CD14-positive monocyte (primary cell): ENCODE measurements at places on chromosomes 7 and 10.

DNA sequence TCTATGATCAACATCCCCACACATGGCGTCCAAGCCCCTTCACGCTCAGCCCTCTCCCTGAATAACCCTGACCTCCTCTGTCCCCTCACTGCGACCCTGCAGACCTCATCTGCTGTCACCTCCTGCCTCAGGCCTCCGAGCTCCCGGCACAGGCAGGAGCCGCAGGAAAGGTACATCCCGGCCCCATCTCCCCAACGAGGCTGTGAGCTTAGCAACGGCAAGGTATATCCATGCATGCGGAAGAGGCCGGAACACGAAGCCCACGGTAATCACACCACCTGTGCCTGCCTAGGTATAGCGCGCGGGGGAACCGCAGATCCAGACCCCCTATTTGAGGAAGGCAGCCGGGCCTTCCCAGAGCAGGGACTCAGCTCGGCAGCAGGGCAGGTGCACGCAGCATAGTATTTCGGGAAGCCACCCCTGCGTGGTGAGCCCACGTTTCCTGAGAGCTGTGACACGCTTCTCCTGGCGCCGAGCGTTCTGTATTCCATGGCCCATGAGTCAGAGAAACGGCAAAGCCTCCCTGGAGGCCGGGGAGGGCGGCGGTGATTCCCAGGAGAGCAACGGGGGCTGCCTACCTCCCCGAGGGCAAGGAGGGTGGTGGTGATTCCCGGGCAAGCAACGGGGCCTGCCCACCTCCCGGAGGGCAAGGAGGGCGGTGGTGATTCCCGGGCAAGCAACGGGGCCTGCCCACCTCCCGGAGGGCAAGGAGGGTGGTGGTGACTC, 50.1 kb upstream of the DNAAF5 start:
- DNase-seq, result no peak

DNA sequence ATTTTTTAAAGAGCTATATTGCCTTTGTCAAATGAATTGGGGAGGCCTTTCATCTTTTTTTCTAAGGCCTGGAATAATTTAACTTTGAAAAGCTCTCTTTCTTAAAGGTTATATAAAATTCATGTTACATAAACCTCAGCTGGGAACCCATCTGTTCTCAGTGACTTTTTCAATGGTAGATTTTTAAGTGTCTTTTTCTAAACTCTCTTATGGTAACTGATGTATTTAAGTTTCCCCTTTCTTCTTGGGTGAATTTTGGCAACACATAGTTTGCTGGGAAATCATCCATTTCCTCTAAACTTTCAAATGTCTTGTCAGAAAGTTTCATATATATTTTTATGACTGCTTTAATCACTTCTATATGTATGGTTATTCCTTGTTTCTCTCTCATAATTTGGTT, 362.2 kb upstream of the KLF6 start:
- no peak for DNase-seq

GRCh38 chr10:91208642-91209041, 11.8 kb upstream of the PCGF5 start:
- no peak for DNase-seq

DNA sequence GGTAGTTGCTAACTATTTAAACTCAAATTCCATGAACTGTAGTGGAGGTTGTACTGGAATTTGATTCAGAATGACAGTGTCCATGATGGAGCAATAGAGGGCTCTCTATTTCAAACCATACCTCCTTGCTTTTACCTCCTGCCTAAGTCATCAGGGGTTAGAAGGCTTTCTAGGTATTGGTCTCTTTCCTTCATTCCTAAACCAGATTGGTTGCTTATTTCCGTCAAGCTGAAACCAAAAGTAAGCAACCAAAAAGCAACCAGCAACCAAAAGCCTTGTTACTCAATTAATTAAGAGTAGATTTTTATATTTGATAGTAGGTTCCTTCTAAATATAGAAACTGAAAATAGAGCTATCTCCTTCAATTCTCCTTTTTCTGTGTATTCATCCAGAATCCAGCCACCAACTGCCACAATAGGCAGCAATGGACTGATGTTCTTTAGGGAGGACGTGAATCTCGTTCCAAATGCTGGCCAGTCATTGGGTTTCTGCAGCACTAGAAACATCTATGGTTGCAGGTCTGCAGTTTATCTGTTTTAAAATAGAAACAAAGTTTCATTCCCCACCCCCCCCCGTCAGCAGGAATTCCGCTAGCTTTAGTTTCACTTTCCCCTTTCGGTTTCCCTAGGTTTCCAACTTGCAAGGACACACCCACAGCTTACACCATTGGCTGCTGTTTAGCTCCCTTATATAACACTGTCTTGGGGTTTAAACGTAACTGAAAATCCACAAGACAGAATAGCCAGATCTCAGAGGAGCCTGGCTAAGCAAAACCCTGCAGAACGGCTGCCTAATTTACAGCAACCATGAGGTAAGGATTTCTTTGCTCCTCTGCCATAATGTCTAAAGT, at the start of gene IFIT1:
Gene IFIT1 (plus strand): TSS at position 717 of the 850 bp plus-strand sequence. CDS start 90 bp downstream, at position 807.
- DNase-seq, result peak; percentile 56

DNA sequence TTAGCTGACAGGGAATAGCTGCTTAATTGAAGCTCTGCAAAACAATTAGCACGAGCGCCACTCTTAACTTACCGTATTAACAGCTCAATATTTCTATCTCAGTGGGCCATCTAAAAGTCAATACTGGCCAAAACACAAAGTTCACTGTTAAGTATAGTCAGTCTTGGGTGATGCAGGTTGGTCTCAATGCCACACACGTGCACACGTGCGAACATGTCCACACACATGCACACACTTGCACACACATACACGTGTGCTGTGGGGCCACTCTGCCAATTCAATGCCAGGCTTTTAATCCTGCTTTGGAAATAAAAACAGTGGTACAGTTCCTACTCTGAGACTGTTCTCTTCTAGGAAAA, 105.1 kb downstream of the GRB10 start:
- DNase-seq, result no peak

- no peak for DNase-seq
These were observed 1231.6 kb upstream of the CELF2 start for GRCh38 chr10:9786101-9786500.

DNA sequence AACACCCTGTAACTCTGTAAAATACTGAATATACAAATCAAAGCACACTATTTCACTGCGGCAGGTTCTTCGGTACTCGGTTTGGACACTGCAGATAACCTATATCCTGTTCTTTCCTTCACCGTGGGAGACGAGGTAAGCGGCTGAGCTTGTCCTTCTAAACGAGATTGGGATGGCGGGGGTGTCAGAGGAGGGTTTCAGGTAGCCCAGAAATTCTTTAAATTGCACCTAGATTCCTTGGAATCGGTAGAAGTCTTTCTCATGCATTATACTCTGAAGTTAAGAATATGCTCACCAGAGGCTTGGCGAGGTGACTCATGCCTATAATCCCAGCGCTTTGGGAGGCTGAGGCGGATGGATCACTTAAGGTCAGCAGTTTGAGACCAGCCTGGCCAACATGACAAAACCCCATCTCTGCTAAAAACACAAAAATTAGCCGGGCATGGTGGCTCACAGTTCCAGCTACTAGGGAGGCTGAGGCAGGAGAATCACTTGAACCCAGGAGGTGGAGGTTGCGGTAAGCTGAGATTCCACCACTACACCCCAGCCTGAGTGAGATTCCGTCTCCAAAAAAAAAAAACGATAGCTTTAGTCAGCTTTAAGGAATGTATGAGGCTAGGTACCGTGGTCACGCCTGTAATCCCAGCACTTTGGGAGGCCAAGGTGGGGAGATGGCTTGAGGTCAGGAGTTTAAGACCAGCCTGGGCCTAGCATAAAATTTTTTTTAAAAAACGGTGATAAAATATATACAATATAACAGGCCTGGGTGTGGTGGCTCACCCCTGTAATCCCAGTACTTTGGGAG, 10.1 kb upstream of the LAT2 start:
- no peak for DNase-seq

- DNase-seq, result no peak
These were observed 40.3 kb downstream of the PRF1 start for GRCh38 chr10:70562036-70562755.

DNA sequence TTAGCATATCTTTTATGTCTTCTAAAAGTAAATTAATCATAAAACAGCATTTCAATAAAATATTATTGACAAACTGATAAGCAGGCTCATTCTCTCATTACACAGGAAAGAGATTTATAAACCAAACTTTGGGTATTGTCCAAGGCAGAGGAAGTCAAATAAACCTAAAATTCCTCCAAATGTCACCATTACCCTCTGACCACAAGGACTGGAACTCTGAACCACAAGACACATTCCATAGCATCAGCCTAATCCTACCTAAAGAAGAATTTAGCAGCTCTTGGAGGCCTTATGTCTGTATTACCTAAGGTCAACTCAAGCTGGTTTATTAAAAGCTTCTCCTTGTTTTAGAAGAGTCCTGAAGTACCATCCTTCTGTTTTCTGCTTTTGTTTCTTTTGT, 82.4 kb upstream of the SLC13A1 start:
- no peak for DNase-seq

GRCh38 chr7:21941611-21942141, 4.0 kb downstream of the CDCA7L start:
- peak; percentile 21 for DNase-seq

- no peak for DNase-seq
These were observed 339.1 kb downstream of the SEMA3D start for GRCh38 chr7:84847790-84848189.

DNA sequence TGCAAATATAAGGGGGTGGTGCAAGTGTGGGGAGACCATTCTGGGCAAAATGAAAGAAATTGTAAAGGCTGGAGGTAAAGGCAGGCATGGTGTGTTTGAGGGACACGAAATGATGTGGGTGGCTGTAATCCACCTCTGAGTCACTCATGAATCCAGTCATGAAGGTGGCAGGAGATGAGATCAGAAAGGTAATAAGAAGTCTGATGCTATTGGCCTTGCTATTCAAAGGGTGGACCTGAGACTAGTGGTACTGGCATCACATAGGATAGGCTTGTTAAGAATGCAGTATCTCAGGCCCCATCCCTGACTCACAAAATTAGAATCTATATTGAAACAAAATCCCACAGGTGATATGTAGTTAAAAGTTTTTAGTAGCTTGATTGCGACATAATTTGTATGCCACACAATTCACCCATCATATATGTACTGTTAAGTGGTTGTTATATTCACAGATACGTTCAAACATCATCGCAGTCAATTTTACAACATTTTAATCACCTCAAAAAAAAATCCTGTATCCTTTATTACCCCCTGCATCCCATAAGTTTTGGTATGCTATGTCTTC, 85.6 kb downstream of the ST8SIA6 start:
- DNase-seq, result no peak

DNA sequence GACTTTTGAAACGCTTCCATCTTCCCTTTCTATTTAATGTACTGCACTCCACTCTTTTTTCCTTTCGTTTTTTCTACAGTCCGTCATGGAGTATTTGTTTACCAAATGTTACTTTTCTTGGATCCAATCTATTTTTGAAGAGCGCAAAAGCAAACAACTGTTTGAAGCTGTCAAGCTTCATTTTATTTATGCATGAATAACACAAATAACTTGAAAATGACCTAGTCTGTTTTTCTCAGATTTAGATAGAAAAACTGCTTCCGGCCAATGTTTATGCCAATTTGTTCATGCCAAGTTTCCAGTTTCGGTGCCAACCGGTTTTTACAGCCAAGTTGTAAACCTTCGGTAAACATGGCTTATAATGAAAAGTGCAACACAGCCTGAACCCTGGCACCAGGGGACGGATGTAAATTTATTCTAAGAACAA, 150.9 kb upstream of the KLF6 start:
- DNase-seq, result no peak

DNA sequence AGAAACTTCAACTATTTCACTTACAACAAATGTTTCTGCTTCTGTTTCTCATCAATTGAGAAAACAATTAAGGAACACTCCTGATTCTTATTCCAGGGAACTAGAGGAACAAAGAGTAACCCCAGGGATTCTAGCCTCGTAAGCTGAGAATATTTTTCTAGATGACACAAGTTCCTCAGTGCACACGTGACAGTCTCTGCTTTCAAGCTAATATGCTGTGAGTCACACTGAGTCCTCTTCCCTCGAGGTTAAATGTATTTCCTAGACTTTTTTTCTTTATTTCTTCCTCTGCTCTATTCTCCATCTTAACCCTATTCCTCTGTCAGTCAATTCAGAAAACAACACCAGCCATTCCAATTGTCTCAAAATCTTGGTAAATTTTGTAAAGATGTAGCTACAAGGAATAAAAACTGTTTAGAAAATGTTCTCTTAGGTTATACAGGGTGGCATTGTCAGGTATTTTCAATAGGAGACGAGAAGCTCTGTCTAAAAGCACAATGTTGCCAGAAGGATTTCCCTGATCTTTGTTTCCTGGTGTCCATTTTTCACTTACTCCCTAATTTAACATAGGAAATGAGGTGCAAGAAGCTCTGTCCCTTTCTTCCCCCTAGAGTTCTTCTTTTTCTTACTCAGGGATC, 5.8 kb upstream of the C1GALT1 start:
- peak; percentile 65 for DNase-seq

DNA sequence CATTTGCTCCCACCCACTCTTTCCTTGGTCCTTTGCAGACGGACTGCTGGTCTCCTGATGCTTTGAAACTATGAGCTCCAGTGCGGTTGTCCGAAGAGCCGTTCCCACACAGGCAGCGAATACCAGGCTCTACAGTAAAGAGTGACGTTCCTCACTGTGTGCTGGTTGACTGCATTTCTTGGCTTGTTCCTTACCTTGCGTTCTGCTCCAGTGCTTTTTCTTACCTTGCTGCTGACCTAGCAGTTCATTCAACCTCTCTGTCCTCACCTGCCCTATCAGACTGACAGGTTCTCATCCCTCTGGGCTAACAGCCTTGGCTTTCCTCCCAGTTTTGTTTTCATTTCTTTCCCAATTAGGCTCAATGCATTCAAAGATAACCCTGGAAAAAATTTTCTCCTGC, 214.8 kb downstream of the TMEM178B start:
- no peak for DNase-seq

- no peak for DNase-seq
These were observed 3.9 kb downstream of the PTF1A start for GRCh38 chr10:23195846-23196600.

GRCh38 chr7:26614503-26614902, 249.9 kb downstream of the SKAP2 start:
- DNase-seq, result no peak

DNA sequence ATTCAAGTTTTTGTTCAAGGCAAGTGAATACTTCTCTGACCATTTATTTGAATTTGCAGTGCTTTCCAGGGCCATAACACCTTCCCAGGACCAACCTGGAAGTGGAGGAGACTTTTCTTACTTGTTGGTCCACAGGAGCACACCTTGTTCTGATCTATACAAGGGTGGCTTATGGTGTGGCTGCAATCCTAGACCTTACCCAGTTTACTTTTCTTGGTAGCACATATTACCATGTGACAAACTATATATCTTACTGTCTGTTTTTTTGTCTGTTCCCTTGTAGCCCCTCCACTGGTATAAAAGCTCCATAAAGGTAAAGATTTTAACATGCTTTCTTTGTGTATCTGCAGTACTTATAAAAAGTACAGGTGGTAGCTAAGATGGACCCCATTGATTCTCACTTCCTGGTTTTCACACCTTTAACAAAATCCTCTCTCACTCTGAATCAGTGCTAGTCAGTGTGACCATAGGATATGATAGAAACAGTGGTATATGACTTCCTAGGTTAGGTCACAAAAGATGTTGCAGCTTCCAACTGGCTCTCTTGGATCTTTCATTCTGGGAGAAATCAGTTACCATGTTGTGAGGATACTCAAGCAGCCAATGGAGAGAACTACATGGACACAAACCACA, 5.6 kb upstream of the ASB4 start:
- DNase-seq, result no peak
